H4 (cell line): ENCODE measurements at places on chromosomes 16 and 17.

GRCh38 chr16:56909527-56909979, 22.4 kb upstream of the HERPUD1 start:
- no peak for DNase-seq

DNA sequence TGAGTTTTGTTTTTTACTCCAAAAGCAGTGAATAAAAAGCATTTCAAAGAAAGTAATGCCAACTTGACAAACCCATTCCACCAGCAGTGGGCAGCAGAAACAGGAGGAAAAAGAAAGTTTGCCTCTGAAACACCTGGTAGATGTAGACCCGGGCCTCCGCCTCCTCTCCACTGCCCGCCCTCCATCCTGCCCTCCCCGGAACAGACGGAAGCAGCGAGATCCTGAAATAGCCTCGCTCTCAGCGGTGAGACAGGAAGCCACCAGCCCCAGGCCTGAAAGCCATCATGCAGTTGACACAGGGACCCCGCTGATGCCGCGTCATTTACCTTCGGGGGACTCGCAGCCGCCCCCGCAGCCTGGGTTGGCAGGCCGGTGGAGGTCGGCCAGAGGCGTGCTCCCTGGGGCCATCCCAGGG, 67.8 kb downstream of the C16orf78 start:
- DNase-seq, result peak; percentile 25

GRCh38 chr17:40293363-40293762, 5.7 kb downstream of the CDC6 start:
- DNase-seq, result no peak

DNA sequence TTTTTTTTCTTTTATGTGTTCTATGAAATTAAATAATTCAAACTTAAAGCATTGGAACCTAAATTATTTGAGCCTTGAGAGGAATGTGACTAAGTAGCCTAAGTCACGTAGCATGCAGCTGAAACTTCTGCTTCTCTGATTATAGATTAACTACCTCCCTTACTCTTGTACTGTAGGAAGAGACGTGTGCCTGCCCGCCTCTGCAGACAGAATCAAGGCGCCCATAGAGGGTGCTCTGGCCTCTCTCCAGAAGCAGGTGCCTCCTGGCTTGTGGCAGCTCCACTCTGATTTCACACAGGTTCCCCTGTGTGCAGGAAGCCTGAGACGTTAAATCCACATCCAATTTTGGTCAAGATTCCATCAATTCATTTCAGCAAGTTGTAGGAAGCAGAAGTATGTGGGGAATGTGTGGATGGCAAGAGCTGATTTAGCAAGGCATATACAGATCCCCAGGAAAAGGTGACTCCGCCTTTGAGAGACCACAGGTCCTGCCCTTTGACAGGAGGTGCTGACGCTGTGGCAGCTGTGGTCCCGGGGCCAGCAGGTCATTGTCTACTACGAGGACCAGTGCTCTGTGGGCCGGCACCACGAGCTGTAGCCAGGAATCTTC, 1418.8 kb downstream of the CDH11 start:
- no peak for DNase-seq

GRCh38 chr17:1916963-1917715, 87.3 kb downstream of the RPA1 start:
- DNase-seq, result no peak

DNA sequence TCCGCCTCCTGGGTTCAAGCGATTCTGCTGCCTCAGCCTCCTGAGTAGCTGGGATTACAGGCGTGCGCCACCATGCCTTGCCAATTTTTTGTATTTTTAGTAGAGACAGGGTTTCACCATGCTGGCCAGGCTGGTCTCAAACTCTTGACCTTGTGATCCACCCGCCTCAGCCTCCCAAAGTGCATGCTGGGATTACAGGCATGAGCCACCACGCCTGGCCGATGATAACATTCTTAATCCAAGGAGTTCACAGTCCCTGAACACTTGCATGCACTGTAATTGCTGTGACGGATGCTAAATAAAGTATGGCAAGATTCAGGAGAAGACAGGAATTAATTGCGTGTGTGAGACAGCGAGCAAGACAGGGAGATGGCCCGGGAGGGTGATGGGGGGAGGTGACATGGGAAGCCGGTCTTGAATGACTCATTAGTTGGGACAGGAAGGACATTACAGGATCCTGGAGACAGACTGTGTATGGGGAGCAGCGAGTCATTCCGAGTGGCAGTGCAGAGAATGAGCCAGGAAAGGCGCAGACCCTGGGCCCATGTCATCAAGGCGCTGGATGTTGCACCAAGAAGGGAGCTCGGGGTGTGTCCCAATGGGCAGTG, 6.7 kb downstream of the ABCA3 start:
- peak; percentile 43 for DNase-seq

DNA sequence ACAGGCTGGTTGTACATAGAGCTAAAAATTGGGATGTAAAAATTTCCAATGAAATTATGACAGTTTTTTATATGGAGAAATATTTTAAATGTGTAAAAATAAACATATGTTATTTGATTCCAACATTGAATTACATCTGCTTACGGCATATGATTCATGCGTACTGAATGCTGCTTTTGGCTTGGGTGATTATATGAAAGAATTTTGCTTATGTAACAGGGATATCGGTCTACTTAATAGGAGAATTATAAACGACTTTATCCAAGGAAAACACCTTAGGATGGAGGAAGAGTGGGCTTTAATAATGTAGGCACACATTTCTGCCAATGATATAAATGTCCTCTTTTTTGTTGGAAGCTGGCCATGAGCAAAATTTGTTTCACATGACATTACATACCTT, 197.3 kb upstream of the GOT2 start:
- no peak for DNase-seq
